NCI-H2107 (cell line): ENCODE measurements at places on chromosomes 12 and 14.
A peak's percentile ranks its signal among the peaks of the same experiment; 100 is the strongest.

DNA sequence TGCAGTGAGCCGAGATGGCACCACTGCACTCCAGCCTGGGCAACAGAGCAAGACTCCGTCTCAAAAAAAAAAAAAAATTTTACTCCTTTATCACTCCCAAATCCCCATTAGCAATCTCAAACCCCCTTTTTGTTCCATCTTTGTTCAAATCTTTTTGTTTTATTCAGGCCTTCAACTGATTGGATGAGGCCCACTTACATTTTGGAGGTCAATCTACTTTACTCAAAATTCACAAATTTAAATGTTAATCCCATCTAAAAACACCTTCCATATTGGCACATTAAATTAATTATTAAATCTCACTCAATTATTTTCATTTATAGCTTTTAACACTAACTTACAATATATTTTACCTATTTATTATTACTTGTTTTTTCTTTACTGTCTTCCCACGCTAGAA, 27.0 kb upstream of the TXNRD1 start:
- no peak for DNase-seq

- no peak for DNase-seq
Measured at GRCh38 chr14:67436006-67436866, 24.3 kb upstream of the PLEK2 start.

DNA sequence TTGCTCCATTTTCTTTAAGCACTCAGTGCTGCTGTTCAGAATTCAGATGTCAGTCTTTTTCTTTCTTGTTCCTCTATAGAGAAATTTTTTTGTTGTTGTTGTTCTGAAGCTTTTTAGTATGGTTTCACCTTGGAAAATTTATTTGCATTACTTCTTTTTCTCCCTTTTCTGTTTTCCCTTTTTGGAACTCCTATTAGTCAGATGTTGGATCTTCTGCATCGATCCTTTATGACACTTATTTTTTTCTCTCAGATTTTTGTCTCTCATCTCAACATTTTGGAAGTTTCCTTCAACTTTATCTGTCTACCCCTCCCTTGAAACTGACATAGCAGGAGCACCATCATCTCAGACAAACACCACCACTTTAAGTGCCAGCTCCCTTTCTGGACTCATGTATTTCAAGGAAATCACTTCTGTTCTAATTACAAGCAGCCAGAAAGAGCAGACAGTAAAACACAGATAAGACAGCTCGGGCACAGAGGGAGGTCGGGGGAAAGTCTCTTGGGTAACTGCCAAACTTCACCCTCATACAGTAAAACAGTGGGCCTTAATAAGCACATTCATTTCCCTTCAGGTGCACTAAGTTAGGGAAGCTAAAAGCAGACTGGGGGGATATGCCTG, 222.7 kb upstream of the PLXNC1 start:
- no peak for DNase-seq

- no peak for DNase-seq
Measured at GRCh38 chr14:82778601-82779000, 1244.9 kb upstream of the SEL1L start.

- DNase-seq: no peak
Measured at GRCh38 chr14:21825149-21825743, 151.6 kb upstream of the OR4E1 start.

GRCh38 chr12:88448337-88448915, 131.8 kb downstream of the KITLG start:
- peak; percentile 62 for DNase-seq
